ENCODE measurements at places on chromosomes 7 and 10.

GRCh38 chr7:54969208-54969967 lies 49.4 kb upstream of the EGFR start:
- no peak for DNase-seq

DNA sequence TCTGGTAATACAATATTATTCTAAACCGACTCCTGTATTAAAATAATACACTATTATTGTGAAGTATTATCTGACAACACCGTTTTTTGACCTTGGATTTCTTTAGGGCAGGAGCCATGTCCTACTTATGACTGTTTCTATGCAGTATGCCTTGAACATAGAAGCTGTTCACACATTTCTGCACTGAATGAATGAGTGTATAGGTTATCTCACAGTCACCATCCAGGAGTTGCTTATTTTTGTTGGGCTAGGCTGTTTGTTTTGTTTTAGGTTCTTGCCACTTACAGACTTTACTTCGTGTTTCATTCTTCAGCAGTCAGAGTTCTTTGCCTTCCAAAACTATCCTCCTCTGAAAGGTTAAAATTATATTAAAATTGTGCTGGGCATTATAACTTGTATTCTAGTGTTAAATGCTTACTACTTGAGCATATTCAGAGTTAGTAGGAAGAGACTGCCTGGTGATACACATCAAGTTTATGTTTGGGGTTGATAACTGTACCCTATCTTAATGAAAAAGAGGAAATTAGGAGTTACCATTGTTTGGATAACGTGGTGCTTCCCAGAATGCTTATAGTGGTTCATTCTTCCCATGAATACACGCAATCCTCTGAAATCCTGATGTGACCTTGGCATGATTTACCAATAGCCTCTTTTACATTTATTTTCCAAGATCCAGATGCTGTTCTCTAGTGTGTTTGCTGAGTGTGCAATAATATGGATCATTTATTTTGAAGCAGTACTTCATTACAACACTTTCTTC lies 1.7 kb downstream of the RALA start:
- no peak for DNase-seq

GRCh38 chr7:87498893-87499292 lies 23.4 kb upstream of the ABCB4 start:
- DNase-seq: no peak

DNA sequence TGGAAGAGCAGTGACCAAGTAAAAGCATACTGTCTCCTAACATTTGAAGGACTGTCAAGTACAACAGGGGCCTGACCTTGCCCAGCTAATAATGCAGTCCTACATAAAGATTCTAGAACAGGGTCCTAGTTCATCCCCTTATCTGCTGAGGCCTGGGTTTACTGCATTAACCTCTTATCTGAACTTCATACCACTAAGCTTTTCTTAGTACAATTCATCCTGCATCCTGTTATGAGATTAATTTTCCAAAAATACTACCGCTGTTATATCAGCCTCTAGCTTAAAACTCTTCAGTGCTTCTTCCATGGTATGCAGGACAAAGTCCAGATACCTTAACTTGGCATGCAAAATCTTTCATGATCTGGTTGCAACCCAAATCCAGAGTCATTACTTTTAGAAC lies 72.5 kb downstream of the CHRM2 start:
- DNase-seq: no peak

DNA sequence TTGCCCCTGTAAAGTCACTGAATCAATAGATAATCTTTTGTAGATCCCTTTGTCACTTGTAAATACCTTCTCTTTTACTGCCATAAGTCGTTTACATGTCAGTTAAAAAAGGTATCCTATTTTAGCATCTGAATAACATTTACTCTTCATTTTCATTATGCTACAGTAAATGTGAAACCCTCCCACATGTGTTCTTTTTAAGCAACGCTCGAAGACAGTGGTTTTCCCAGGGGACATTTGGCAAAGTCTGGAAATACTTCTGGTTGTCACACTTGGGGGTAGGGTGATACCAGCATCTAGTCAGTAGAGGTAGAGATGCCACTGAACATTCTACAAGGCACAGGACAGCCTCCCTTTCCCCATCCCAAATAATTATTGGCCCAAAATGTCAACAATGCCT lies 23.7 kb downstream of the ATAD1 start:
- no peak for DNase-seq

DNA sequence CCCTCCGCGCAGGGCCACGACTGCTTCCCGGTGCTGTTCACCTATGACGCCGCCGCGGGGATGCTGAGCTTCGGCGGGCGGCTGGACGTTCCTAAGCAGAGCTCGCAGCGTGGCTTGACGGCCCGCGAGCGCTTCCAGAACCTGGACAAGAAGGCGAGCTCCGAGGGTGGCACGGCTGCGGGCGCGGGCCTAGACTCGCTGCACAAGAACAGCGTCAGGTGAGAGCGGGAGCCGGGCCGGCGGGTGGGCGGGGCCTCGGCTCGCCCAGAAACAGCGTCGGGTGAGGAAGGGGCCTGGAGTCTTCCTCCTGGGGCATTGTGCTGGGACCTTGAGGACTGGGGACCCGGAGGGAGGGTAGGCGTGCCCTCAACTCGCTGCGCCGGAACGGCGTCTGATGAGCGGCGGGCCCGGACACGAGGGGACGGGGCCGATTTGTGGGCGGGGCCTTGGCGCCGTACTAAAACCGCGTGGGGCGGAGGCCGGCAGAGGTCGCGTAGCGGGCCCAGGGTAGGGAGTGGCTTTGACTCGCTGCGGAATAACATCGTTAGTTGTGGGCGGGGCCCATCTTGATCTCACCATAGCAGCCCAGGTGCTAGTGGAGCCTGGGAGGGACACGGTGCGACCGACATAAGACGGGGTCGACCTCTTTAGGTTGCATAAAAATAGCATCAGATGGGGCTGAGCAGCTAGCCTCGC lies 15.6 kb downstream of the PDAP1 start:
- peak; percentile 94 for DNase-seq

GRCh38 chr10:120495226-120496009 lies 38.4 kb downstream of the PLPP4 start:
- DNase-seq: no peak

GRCh38 chr10:42755556-42756093 lies 27.0 kb upstream of the BMS1 start:
- no peak for DNase-seq

DNA sequence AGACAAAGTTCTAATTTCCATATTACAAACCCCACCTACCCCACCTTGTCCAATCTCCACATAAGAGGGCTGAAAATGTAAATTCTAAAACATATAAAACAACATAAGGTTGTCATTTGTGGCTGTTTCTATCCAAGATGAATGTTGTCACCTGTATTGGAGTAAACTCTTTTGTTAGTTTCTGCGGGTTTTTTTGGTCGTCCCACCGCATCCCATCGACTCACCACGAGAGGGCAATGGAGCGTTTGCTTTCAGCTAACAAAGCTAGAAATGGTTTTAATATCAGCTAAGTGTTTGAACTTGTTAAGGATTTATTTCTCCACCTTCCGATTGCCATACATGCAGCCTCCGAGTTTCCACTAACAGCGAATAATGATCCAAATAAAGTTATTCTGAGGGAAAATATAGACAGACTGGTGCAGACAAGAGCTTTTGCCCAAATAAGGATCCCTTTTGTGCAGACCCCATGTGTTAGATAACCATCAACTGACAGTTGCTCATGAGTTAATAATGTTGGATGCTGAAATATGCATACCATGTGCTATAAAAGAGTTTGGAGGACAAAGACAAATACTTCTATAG lies 137.2 kb downstream of the ARID5B start:
- DNase-seq: peak; percentile 78

DNA sequence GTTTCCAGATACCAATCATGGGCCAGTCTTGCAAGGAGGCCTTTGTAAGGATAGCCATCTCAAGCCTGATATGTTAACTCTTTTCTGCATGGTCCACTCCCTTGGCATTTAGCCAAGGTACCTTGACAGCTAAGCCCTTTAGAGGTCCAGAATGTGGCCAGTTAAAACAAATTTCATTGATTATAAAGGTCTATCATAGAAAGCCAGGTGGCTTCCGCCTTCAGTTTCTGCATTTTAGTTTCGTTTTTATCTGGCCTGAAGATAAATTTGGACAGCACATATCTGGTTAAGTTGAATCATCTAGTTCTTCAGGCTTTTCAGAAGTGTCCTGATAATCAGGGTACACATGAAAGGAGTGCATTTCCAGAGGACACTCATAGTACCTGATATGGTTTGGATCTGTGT lies 30.7 kb downstream of the ANKIB1 start:
- no peak for DNase-seq

GRCh38 chr7:114921631-114922025 lies 266 bp upstream of the MDFIC start:
- no peak for DNase-seq

GRCh38 chr7:12716722-12717121 lies 29.3 kb downstream of the ARL4A start:
- no peak for DNase-seq

- no peak for DNase-seq
Observed at GRCh38 chr7:144908324-144908723, 72.5 kb upstream of the TPK1 start.

DNA sequence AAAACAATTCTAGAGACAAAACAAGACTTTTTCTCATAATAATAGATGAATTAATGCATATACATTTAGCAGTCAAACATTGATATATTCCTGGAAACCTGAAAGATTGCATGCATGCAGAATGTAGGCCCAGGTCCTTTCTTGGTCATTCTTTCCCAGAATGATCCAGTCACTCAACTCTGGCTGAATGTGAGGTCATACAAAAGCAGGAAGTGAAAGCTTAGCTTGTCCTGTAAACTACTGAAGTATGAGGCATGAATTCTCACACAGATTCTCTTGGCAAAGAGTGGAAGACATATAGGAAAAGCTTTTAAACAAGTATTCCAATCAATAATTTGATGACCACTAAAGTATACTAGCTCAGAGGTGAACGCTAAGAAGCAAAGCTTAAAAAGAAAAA lies 253.9 kb downstream of the PPP1R3A start:
- DNase-seq: no peak

GRCh38 chr7:95630702-95631458 lies 34.6 kb upstream of the PDK4 start:
- DNase-seq: no peak

GRCh38 chr10:77673515-77674140 lies 36.0 kb upstream of the KCNMA1 start:
- DNase-seq: no peak

GRCh38 chr10:66180581-66181318 lies 745.1 kb upstream of the LRRTM3 start:
- peak; percentile 31 for DNase-seq

DNA sequence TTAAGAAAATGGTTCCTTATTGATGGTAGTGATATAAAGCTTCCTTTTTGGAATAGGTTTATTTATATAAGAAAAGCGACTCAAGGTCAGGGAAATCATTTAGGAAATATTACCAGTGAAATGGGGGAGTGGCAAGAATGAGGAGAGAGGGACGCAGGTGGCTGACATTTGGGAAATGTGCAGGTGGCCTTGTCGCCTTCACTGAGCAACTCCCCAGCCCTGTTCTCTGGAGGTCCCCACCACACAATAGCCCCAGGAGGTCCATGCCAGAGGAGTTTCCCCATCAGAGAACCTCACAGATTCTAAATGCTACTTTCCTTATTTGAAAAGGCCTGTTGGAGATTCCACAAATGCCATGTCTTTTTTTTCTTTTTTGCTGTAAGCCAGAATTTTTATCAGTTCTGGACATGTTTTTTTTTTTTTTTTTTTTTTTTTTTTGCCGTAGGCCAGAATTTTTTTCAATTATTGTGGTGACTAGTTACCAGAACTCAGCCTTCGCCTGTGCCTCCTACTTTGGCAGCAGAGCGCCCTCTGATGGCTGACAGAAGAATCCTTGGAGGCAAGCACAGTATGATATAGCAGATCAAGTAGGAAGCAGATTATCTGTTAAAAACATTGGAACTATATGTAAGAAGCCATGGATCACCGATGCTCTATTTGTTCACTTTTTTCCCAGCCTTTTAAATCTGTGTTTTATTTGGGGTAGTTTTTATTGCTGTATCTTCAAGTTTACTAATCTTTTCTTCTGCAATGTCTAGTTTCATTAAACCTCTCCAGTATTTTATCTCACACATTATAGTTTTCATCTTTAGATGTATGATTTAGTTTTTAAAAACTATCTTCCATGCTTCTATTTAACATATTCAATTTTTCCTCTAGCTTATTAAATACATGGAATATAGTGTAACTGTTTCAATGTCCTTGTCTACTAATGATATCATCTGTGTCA lies 18.6 kb downstream of the OPALIN start:
- peak; percentile 36 for DNase-seq

GRCh38 chr10:75929630-75930161 lies 498.3 kb downstream of the LRMDA start:
- no peak for DNase-seq

DNA sequence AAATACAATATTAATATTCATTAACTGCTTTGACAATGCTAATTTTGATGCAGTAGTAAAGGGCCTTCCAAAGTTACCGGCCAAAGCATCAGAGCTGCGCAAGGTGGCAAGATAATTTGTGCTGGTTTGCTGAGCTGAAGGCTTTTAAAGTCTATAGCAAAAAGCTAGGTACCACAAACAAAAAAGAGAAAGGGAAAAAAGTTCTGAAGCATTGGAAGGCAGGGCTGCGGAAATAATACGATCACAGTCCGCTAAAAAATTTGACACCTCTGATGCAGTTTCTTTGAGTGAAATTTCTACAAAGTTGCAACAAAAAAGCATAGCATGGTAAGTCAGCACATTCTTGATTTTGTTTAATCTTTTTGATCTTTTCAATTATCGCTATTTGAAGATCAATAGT lies 175.6 kb downstream of the TCF7L2 start:
- no peak for DNase-seq

DNA sequence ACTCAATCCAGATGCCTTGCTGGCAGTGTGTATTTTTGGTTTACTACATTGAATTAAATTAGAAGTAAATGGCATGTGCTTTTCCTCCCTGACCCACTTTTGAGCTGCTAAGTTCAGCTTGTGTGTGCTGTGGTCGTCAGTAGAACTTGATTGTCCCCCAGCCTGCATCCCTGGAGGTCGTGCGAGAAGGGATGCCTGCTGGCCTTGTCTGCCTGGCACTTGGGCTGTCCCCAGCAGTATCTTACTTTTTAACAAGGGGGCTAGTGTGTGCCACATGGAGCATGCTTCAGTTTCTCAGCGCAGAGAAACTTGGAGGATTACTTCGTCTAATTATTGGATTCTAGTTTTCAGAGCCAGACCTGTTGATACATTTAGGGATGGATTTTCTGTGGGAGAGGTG lies 80.2 kb downstream of the ADCY1 start:
- no peak for DNase-seq

DNA sequence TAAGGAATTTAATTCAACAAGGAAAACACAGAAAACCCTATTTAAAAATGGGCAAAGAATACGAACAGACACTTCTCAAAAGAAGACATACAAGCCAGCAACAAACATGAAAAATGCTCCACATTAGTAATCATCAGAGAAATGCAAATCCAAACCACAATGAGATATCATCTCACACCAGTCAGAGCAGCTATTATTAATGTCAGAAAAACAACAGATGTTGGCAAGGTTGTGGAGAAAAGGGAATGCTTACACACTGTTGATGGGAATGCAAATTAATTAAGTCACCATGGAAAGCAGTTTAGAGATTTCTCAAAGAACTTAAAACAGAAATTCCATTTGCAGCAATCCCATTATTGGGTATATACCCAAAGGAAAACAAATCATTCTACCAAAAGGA lies 55.2 kb downstream of the GCC1 start:
- DNase-seq: no peak

GRCh38 chr7:66330961-66331360 lies 125.8 kb downstream of the TPST1 start:
- DNase-seq: no peak

GRCh38 chr10:31709028-31709427 lies 219.6 kb downstream of the ARHGAP12 start:
- DNase-seq: peak; percentile 44

GRCh38 chr10:80429521-80429973 lies 21.2 kb downstream of the PRXL2A start:
- no peak for DNase-seq
